ENCODE measurements at places on chromosomes 1 and 21.

DNA sequence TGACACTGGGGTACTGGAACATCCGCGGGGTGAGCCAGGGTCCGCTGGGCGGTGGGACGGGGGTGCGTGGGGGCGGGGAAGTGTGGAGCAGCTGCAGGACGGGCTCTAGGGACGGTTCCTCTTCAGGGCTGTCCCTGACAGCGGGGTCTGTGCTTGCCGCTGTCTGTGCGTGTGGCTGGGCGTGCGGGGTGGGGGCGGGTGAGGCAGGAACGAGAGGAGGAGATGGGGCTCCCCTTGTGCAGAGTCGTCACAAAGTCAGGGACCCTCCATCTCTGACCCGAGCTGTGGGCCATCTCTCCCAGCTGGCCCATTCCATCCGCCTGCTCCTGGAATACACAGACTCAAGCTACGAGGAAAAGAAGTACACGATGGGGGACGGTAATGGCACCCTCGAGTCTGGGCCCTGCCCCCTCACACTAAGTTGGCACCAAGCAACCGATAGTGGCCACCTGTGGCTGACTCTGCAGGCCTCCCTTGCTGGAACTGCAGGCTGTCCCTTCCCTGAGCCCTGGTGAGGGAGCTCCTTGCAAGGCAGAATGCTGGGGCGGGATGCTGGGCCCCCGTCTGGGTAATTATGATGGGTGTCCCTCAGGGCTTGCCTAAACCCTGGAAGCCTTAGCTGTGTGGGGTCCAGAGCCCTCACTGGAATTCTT, 392 bp downstream of the GSTM2 start:
- peak; percentile 5 for DNase-seq

- DNase-seq = no peak
Observed at GRCh38 chr1:38481871-38482826, 377.4 kb downstream of the RRAGC start.

DNA sequence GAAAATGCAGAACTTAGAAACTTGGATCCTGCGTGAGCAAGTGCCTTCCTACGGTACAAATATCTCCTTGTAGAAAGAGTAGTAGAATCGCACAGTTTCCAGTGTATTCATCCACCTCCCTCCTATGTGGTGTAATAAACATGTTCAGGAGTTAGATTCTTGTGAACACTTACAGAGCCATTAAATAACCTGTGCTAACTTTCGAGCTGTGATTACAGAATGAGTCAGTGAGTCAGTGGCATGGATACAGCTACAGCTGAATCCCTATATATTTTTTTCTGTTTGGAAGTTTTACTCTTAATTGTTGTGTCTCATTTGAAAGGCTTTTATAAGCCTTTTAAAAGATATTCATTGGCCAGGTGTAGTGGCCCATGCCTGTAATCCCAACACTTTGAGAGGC, 148.7 kb downstream of the EDEM3 start:
- no peak for DNase-seq

GRCh38 chr1:198598796-198599321, 40.0 kb upstream of the PTPRC start:
- peak; percentile 20 for DNase-seq

GRCh38 chr21:39221282-39221996, 38.2 kb upstream of the PSMG1 start:
- no peak for DNase-seq

- no peak for DNase-seq
Observed at GRCh38 chr1:115651391-115651790, 9.6 kb downstream of the VANGL1 start.

GRCh38 chr1:66984491-66984890, 59.7 kb downstream of the MIER1 start:
- peak; percentile 28 for DNase-seq

GRCh38 chr1:3391711-3392110, 62.8 kb upstream of the ARHGEF16 start:
- no peak for DNase-seq

DNA sequence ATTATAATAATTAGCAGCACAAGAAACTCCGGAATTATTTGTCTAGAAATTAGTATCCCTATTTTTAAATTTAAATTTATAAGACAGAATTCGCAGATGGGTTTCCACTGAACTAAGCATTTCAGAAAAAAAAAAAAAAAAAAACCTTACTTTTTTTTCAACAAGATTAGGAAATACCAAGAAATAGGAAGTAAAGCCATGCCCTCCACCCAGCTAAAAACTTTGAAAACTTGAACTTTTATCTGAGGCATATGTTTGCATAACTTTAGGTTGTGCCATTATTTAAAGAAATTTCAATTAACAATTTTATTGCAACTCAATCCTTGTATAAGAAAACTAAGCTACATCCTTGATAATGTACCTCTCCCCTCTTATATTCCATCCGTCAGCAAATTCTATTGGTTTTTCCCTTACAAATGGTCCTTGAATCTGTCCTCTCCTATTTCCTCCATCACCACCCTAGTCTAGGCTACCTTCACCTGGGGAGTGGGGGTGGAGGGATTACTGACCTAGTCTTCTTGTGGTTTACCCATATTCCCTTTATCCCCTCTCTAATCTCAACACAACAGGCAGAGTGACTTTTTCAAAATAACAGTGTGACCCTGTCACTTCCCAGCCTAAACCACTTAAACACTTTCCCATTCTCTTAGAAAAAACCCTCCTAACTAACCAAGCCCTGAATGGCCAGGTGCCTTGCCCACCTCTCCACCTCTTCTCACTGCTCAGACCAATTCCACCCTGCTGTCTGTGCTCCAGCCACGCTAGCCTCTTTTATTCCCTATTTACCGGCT, 1.4 kb upstream of the EVI5 start:
- no peak for DNase-seq

- no peak for DNase-seq
Observed at GRCh38 chr1:165925498-165926079, 98.2 kb downstream of the UCK2 start.

DNA sequence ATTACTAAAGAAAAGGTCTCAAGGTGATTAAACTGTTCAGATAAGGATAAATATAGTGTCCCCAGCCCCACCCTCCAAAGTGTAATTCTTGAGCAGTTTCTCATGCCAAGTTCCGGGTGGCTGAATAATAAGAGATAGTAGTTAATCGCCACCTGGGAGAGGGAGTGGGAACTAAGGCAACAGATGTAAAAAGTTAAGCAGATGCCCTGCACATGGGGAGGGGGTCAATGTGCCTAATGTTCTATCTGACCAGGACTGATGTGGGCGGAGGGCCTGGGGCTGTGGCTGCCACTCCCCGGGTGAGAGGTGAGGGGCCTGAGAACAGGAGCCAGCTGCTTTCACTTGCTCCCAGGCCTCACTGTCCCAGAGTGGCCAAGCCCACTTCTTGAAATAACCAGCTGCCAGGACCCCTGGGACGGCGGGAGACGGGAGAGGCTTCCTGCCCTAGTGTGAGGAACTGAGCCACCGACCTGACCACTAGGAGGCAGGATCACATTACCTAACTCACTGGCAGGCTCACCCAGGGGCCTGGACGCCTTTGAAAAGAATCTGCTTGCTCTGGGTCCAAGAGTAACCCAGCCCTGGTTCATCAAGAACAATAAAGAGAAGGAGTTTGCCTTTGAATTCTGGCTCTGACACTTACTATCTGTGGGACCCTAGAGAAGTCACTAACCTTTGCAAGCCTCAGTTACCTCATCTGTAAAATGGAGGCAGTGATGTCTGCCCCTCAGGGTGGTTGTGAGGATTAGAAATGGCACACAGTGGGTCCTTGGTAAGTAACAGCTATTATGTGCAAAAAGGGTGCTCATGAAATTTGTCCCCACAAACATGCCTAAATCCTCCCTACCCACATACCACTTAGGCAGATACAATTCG, 179.2 kb downstream of the ATG4C start:
- DNase-seq = peak; percentile 66

- no peak for DNase-seq
Observed at GRCh38 chr1:180190091-180190490, 35.4 kb downstream of the QSOX1 start.

DNA sequence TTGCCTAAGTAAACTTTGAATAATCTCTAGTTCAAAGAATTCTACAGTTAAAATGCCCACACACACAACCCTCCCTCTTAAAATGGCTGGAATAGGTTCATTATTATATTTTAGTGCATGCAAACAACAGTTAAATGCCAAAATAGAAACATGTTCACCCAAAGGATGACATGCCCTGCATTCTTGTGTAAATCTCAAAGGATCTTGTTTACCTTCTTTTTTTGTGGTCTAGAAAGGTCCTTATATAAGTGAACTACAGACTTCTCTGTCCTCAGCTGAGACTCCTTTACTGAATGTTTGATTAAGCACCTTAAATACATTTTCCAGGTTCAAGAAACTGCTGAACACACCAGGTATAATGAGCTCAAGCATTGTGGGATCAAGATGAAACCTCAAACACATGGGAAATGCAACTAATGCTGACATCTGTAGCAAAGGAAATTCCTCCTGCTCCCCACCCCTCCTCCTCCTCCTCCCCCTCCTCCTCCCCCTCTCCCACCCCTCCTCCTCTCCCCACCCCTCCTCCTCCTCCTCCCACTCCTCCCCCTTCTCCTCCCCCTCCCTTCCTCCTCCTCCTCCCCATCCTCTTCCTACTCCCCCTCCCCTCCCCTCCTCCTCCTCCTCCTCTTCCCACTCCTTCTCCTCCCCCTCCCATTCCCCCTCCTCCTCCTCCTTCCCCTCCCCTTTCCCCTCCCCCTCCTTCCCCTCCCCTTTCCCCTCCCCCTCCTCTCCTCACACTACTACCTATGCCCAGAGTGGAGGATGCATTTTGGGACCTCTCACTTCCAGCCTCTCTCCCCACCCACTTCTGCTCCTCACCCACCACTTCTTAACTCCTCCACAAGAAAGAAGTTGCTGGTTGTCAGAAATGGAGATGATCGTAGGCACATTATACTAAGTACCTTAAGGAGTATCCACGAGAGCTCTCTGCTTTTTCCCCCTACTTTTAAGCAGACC, 233.9 kb downstream of the MRPL39 start:
- no peak for DNase-seq

- DNase-seq = no peak
Observed at GRCh38 chr1:194084755-194085154, 898.3 kb upstream of the B3GALT2 start.

GRCh38 chr1:183282101-183282855, 96.2 kb downstream of the LAMC2 start:
- DNase-seq = no peak

DNA sequence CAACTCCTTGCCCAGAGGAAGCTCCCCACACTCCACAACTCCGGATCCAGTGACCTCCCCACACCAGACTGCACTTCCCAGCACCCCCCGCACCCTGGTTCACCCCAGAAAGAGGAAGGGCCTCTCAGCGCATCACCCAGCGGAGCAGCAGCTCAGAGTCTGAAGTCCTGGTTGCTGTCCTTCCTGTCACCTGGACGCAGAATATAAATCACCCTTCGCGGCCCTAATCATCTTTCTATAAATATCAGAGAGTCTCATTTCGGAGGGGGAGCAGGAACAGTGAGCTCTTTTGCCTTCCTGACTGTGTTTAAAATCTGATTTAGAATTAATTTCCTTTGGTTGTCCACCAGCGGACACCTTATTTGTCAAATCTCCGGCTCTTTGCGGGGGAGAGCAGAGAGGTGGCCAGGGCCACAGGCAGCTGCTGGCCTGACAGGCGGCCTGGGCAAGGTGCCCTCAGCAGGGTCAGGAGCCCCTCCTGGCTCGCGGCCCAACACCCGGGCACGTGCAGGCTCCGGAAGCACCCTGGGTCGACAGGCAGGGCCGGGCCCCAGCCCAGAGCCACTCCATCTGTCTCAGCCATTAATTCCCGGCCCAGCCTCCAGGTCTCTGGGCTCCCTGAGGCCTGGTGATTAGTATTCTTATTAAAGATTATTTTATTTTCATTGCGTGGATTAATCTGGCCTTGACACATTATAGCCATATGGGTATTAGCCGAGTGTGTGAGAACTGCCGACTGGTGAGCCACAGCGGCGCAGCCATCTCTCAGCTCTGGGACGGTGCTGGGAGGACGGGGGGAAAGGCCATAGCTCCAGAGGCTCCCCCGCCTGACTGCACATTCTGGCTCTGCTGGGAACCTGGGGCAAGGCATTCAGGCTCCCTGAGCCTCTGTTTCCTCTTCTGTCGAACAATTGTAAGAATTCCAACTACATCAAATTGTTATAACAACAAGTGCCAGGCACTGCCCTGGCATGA, 19.7 kb downstream of the EPHA8 start:
- DNase-seq = no peak

GRCh38 chr1:94817712-94818111, 2.4 kb upstream of the SLC44A3 start:
- DNase-seq = no peak

GRCh38 chr1:52906135-52906603, 15.4 kb downstream of the ECHDC2 start:
- DNase-seq = no peak

DNA sequence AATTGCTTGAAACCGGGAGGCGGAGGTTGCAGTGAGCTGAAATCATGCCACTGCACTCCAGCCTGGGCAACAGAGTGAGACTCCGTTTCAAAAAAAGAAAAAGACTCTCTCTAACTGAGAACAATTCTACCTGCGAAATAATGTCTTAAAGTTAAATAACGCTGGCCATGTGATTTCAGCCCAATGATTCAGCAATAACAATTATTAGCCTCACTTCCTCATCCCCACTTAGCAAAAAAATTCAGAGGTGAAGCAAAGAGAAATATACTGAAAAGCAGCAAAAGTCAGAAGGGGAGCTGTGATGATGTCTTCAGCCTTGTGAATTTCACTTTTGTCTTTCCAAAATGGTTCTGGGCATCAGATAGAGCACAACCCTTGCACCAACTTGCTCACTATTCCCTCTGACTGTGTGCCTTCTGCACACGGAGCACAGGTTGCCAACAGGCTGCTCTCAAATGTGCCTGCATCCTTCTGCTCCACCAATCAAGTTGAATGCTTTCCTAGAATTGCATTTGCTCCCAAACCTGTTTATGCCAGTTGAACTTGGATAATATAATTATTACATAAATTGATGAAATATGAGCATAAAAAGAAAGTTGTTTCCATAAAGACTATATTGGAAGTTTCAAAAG, 79.8 kb upstream of the IPO9 start:
- no peak for DNase-seq

- DNase-seq = no peak
Observed at GRCh38 chr1:165057956-165058355, 298.6 kb downstream of the LMX1A start.

DNA sequence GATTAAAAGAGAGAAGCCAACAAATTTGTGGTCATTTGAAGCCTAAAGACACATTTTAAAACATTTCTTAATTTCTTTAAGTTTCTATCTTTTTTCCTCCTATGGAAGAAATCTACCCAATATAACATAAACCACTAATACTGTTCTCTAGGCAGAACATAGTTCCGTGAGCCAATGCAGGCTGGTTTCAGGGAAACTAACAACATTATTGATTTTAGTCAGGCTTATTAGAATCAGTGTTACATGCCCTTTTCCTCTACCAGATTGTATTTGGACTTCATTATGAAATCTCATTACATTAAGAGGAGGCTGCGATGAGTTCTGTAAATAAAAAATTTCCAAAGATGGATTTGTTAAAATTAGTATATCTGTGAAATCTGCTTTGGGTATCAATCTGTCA, 249.9 kb downstream of the PTBP2 start:
- DNase-seq = no peak

GRCh38 chr1:97806326-97806725, 114.5 kb downstream of the DPYD start:
- DNase-seq = no peak
